ENCODE measurements at places on chromosomes 3 and 15.

DNA sequence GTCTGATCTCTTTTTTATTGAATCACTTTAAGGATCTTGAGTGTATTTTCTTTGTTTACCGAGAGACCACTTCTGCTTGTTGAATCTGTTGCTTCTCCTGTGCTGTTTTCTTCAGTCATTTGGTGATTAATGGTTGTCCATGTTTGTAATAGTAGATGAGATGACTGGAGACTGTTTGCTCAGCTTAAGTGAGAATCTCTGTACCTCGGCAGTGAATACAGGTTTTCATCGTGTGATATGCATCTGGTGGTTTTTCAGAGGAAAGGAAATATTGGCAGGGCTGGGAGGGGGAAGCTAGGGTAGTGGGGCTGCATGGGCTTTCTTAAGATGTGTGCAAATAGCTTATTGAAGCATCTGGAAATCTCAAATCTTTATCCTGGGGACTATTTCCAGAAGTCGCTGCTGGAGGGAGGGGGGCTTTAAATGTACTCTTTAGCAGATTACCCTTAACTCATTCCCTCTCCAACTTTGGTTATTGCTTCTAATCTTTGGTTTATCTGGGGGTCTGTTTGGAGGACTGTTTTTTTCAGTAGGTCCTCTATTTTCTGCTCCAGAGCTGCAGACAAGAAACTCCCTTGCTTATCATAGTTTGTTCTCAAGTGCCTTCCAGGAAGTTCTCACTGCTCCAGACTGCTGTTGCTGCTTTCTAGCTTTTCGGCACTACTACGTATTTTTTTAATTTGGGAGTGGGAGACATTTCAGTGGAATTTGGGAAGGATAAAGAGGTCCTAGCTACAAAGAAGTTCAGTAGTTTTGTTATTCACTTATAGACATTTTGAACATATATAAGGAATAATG lies 19.4 kb downstream of the CMTM8 start:
- no peak for DNase-seq

- DNase-seq = no peak
These were observed 59.0 kb upstream of the PPARG start for GRCh38 chr3:12229896-12230295.

GRCh38 chr3:12303534-12303933 lies 14.7 kb downstream of the PPARG start:
- DNase-seq = no peak

GRCh38 chr3:119589102-119589773 lies 8.4 kb upstream of the PLA1A start:
- DNase-seq = no peak

GRCh38 chr3:149964291-149964690 lies 6.4 kb downstream of the PFN2 start:
- DNase-seq = no peak

DNA sequence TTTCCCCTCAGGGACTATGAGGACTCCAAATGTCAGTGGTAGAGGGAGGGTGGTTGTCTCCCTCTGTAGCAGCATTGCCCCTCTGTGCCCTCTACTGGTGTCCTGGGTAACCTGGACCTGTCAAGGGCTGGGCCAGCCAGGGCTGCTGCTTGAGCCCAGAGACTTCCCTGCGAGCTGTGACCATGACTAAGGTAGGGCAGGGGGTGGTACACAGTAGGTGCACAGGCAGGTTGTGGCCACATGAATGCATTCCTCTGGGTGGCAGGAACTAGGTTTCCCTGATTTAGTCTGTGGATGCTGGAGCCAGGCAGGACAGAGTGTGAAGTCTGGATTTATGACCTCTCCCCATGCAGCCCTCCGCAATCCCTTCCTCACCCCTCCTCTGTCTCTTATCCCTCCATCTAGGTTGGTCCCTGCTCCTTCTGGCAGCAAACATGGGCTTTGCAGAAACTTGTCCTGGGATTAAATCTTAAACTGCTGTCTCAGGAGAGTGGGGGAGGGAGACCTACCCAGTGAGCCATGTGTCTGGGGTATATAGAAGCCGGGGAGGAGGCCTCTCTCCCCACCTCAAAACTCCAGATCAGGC lies 8.7 kb upstream of the SEMA3F start:
- no peak for DNase-seq

GRCh38 chr15:38257676-38258075 lies 5.0 kb downstream of the SPRED1 start:
- DNase-seq = no peak

GRCh38 chr3:6220447-6220846 lies 640.5 kb upstream of the GRM7 start:
- DNase-seq = no peak

GRCh38 chr3:158642474-158643210 lies 1.7 kb upstream of the GFM1 start:
- DNase-seq = no peak

- DNase-seq = no peak
These were observed 54.0 kb upstream of the BBX start for GRCh38 chr3:107468782-107469181.
